ENCODE measurements at places on chromosomes 2 and 18.
A peak's percentile ranks its signal among the peaks of the same experiment; 100 is the strongest.

DNA sequence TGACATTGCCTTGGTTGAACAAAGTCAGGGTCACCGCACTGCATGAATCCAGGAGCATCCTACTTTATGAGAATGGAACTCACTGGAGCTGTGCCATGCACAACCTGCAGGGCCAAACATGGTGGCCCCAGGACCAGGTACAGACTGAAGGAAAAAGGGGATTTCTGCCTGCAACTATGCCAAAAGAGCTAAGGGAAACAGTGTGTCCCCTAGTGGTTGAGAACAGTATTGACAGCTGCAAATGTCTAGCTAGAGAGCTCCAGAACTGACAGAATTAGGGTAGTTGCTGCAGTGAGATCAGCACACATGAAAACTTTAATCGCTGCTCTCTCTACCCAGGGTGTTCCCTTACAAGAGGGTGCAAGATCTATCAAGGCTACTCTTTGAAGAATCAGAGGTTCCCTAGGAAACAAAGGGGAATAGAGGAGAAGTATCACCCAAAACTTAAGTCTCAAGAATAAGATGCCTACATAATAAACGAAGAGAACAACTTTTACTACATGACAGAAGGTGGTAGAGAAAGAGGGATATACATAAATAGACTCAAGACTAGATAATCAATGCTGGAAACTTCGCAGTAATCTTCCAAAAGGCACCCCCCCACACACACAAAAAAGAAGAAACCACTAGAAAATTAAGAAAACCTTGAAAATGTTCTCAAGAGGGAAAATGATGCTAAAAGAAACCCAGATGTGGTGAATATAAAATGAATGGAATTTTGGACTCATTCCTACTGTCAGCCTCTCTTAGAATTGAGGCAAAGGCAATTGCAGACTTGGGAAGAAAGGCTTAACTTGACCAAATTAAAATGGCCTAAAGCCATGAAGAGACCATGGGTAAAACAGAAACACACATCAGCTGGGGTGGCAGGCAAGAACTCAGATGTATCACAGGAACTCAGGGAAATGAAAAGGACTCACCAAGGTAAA lies 43.6 kb upstream of the IHH start:
- peak; percentile 14 for DNase-seq

- DNase-seq = no peak
Observed at GRCh38 chr18:52829320-52829719, 489.3 kb downstream of the DCC start.

DNA sequence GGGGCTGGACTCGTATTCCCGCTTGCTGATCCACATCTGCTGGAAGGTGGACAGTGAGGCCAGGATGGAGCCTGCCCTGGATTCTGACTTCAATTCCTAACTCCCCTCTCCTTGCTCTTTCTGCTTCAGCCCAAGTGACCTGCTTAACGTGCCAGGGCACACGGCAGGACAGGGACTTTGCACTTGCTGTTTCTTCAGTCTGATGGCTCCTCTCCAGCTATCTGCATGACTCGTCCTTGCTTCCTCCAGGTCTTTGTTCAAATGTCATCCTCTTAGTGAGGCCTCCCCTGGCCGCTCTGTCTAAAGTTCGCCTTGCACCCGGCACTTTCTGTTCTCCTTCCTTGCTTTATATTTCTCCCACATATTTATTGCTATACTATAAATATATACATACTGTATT lies 357.6 kb downstream of the MTX2 start:
- DNase-seq = no peak

DNA sequence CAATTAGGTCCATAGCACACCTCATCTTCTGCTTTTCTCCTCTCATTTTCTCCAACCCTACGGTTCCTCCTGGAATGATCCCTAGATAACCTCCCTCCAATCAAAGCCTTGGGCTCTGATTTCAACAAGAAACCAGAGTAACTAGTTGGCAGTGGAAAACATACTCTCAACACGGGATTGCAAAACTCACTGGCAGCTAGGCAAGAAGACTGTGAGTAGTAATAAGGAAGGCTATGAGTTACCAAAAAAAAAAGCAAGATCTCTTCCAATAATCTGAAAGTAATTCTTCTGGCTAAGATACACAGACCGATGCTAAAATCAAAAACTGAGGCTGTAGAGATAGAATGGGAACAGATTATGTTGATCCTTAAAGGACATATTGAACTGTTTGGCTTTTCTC lies 28.4 kb upstream of the CCDC102B start:
- DNase-seq = no peak

DNA sequence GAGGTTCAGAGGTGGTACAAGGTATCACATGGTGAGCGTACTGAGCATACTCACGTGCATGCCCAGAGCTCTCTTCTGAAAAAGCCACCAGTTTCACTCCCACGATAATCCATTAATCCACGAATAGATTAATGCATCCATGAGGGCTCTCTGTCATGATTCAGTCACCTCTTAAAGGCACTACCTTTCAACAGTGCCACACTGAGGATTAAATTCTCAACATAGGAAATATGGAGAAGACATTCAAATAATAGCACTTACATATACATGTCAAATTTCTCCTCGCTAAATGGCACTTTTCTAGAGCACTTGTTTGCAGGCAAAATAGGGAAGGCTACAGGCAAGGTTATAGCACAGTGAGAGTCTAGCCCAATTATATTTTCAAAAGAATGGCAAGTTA lies 825.9 kb downstream of the TRIB2 start:
- DNase-seq = no peak

GRCh38 chr2:231359948-231360347 lies 35.6 kb upstream of the B3GNT7 start:
- no peak for DNase-seq

GRCh38 chr2:1162768-1163584 lies 212.3 kb downstream of the SNTG2 start:
- DNase-seq = no peak

DNA sequence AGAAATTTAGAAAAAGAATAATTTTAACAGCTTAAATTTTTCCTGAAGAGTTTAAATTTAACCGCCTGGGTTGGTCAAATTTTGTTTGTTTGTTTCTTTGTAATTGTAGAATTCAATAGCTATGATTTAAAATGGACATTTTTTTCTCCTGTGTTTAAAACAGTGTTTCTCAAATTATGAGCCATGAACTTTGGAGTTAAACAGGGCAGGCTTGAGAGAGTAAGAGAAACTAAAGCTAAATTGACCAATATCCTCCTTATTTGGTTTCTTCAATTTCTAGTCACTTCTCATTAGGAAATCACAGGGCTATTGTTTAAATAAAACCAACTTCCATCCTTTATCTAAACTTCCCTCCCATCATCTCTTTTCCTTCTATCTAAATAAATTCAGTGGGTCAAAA lies 21.9 kb downstream of the FN1 start:
- no peak for DNase-seq

DNA sequence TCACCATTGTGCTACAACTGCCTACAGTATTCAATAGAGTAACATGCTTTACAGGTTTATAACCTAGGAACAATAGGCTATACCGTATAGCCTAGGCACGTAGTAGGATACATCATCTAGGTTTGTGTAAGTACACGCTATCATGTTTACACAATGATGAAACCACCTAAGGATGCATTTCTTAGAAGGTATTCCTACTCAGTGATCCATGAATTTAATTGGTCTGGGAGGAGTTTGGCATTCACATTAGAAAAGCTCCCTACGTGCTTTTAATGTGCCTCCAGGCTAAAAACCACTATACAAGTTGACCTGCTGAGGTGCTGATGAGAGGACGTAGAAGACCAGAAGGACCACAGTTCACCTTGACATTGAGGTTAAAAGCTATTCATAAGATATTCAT lies 154.5 kb upstream of the LRRTM1 start:
- peak; percentile 10 for DNase-seq

GRCh38 chr2:112915300-112916144 lies 4.6 kb downstream of the IL37 start:
- DNase-seq = no peak

DNA sequence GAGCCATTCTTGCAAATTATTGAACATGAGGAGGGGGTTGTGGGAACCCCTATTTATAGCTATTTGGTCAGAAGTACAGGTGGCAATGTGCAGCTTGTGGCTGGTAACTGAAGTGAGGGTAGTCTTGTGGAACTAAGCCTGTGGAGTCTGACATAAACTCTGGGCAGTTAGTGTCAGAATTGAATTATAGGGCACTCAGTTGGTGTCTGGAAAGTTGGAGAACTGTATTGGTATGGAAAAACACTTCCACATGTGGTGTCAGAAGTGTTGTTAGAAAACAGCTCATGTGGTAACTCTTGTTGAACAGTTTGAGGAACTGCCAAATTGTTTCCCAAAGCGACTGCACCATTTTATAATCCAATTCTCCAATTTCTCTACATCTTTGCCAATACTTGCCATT lies 7.5 kb downstream of the RALBP1 start:
- DNase-seq = no peak

DNA sequence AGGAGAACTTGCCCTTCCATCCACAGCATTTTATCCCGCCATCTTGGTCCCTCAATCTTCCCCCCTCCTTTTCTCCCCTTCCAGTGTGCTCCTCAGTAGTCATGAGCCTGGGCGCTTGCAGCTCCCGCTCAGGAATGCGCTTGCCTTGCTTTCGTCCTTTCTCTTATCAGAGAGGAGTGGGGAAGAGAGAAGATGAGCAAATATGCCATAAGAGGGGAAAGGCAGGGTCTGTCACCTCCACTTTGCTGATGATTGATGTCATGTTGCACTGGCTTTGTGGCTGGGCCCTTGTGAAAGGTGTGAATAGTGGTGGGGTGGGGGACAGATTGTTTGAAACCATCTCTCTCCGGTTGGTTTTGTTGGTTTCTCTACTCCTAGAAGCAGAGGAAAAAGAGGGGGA lies 569.3 kb downstream of the TNS1 start:
- DNase-seq = peak; percentile 37

DNA sequence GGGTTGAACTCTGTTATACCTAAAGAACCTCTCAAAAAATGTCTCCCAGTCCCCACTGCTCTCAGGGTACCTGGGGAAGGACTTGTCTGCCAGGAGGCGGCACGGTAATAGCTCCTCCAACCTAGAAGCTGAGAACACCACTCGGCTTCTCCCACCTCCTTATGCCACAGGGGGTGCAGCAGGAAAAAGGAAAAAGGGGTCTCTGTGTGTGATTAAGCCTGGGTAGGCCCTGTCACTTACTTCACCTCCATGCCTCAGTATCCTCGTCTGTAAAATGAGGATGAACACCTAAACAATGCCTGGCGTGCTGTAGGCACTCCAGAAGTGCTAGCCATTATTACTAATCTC lies 76.6 kb downstream of the EMX1 start:
- no peak for DNase-seq

DNA sequence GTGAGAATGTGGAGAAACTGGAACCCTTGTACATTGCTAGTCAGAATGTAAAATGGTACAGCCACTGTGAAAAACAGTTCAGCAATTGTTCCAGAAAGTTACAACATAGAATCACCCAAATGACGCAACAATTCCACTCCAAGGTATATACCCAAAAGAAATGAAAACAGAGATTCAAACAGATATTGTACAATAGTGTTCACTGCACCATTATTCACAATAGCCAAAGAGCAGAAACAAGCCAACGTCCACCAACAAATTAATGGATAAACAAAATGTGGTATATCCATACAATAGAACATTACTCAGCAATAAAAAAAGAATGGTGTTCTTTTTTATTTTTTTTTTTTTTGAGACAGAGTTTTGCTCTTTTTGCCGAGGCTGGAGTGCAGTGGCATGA lies 10.9 kb downstream of the CLASP1 start:
- DNase-seq = no peak

GRCh38 chr18:58831606-58832005 lies 33.1 kb upstream of the ZNF532 start:
- no peak for DNase-seq

GRCh38 chr2:117500721-117501120 lies 313.8 kb upstream of the DDX18 start:
- no peak for DNase-seq

- DNase-seq = no peak
Observed at GRCh38 chr2:83784947-83785346, 674.1 kb downstream of the SUCLG1 start.

GRCh38 chr2:239958473-239958765 lies 66.7 kb downstream of the NDUFA10 start:
- DNase-seq = no peak

DNA sequence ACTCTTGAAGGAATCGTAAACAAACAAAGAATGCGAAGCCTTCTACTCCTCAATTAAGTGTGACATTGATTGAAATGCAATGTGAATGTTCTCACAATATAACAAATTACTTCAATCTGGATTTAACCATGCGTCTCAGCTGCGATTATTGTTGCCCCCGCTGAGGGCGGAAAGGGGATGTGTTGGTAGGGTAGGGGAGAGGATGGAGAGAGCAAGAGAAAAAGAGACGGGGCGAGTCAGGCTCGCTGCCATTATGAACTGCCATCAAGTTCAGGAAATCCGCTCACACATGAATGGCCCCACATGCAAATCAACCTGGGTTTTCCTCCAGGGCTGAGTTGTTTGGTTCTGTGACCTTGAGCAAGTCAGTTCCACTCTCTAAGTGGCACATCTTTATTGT lies 129.8 kb downstream of the PXDN start:
- no peak for DNase-seq

DNA sequence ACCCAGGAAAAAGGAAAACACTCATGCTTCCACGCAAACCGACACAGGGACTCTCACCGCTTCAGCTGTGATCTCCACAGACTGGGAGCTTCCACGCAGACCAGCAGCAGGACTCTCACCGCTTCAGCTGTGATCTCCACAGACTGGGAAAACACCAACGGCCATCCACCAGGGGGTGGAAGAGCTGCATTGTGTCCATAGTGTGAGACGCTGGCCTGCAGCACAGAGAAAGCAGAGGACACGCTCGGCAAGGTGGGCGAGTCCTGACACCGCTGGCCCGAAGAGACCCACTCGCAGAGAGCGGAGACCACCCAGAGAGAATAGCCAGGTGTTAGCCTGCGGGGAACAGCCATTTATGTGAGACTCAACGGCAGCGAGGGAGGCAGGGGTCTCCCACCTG lies 42.5 kb upstream of the NFATC1 start:
- no peak for DNase-seq

GRCh38 chr2:100240386-100240785 lies 81.9 kb downstream of the LONRF2 start:
- DNase-seq = no peak

DNA sequence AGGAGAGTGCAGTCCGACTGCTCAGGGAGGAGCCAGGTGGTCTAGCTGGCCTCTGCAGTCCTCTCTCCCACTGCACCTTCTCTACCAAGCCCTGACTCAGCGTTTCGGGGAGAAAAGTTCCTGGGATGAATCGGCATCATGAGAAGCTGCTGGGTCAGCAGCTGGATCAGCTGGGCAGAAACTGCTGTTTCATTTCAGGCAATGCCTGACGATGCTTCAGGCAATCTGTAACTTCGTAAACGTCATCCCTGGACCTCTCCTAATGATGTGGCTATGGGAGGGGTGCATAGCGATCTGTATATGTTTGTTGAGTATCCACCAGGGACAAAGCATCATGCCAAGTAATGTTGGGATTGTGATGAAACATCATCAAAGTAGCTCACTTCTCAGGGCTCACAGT lies 20.7 kb downstream of the LIPG start:
- DNase-seq = no peak

DNA sequence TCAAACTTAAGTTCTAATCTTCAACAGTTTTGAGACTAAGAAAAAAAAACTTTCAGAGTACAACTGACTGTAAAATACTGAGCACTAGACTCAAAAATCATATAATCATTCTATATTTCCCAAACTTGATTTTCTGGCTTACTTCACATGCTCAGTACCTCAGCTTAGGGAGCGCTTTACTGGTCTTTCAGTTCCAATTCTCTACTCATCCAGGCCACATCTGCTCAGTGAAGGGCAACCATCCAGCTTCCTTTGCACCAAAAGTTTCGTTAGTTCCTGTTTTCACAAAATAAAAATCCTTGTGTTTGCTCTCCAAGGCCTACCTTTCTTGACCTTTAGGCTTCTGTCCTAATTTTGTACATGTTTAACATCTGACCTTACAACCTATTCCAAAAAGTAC lies 287.6 kb upstream of the LRRTM1 start:
- no peak for DNase-seq

Measured in NCI-H1417 (cell line).